ENCODE measurements at places on chromosomes 2 and 18.

DNA sequence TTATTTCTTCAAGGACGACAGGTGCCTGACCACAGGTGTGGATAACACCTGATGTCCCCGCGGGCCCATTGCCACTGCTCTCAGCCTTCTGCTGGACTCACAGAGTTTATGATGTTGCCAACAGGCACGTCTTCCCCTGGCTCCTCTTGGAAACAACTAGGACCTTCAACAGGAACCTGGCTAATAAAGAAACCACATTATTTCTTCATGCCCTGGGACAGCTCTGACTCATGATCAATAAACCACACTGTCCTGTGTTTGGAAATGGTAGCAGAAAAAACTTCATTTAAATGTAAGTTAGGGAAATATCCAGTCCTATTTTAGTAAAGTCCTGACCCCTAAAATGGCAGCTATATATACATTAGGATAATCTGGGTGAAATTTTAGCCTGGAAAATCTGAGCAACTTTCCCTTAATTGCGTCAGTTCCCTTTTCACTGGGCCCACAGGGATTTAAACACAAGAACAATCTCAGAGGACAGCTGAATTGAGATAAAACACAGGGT is 158.9 kb downstream of the VAPA start:
- no peak for DNase-seq

DNA sequence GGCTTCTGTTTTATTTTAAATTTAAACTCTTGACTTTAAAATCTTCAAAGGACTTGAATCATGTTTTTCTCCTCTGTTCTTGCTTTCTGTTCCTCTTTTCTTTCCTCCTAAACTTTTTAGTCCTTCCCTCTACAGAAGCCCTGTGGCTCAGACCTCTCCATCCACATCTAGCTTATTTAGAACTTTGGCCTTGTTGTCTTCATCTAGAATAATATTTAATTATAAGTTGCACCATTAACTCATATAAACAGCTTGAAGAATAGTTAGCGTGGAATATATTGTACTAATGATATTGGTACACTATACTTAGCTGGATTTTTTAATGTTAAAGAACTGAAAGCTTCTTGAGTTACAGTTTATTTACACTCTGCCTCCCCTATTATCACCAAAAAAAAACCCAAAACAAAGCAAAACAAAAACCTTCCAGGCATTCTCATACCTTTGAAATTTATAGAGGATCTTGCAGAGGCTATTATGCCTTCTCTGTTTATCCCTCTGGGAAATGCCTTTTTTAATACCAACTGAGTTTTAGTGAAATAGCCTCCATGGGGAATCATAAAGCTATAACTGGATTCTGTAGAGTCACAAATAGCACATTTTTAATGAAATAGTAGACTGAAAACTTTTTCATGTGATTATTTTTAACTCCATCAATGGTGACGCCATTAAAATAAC is 9.2 kb upstream of the CCDC141 start:
- DNase-seq, result no peak

GRCh38 chr18:41372046-41372665 is 582.9 kb upstream of the PIK3C3 start:
- no peak for DNase-seq

DNA sequence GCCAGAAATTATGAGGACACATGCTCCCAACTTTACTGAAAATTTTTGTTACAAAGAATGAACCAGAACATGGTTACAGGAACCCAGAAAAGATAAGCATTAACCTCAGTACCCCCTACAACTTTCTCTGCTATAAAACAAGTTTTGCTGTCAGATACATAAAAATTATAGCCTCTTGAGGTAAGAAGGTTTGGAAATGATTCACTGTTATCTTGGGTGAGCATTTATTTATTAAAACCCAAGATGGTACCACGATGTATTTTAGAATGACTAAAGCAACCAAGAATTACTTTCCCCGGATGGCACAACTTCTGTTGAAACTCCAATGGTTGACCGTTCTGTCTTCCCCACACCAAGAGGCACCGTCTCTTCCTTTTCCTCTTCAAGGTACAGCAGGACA is 72.9 kb downstream of the RBMS1 start:
- no peak for DNase-seq

GRCh38 chr2:54815148-54815539 is 91.7 kb downstream of the EML6 start:
- no peak for DNase-seq

DNA sequence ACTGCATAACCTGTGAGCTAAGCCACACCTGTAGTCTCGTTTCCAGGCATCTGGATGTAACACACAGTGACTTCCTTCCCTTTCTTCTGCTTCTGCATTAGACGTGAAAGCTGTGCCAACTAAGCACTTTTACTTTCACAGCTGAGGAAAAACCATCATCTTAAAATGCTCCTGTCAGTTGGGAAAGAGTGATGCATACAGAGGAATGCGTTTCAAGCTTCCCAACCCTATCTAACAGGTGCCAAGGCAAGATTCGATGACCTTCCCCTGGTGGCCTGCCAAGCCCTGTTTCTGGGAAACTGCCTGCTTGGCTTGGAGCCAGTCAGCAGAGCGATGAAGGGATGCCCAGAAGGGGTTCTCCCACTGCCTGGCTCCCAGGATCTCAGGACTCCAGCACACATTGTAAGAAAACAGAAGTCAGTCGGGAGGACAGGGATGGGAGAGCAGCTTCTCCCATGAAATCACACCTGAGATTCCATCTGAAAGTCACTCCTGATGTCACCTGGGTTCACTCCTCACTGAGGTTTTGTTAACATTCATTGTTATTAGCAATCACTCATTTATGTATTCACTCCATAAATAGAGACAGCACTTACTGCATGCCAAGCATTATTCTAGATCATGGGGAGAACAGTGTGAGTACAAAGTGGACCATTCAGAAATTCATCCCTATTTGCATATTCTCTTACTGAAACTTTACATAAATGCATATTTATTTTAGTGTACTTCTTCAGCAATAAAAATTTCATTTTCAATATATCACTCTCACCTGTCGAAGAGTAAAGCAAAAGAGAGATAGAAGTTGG is 64.1 kb downstream of the DTNA start:
- no peak for DNase-seq

DNA sequence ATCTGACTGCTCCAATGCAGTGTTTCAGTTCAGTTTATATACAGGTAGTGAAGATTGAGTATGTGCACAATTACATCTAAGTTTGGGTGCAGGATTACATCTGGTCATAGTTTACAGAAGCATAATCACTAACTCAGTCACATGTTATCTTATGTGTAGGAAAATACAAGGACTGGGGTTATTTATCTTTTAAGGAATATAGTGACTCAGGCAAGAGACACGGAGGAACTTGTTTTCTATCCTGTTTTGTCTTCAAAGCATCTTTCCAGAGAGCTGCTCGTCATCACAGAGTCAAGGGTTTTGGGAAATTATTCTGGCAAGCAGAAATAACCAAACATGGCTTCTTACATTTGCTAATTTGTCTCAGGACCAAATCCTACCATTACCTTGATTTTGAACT is 1371.5 kb upstream of the TMEFF2 start:
- no peak for DNase-seq

DNA sequence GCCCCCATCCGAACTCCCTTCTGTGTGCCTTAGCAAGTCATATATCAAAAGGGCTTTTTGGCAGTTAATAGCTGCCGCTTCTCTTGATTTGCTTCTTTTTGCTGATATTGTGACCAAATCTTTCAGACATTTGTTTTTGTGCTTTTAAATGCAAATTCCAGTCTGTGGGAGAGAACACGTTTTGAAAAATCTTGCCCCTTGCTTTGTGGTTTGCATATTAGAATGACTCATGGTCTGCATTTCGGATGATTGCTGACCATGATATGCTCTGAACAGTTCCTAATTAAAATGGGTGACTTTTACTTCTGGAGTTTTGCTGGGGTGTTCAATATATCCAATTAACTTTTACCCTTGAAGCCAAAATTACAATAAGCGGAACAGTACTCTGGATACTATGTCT is 58.2 kb upstream of the ST6GAL2 start:
- no peak for DNase-seq

- no peak for DNase-seq
Observed at GRCh38 chr18:74976331-74976909, 232.5 kb downstream of the PTGR3 start.

- no peak for DNase-seq
Observed at GRCh38 chr2:9249020-9249800, 42.6 kb downstream of the ASAP2 start.

DNA sequence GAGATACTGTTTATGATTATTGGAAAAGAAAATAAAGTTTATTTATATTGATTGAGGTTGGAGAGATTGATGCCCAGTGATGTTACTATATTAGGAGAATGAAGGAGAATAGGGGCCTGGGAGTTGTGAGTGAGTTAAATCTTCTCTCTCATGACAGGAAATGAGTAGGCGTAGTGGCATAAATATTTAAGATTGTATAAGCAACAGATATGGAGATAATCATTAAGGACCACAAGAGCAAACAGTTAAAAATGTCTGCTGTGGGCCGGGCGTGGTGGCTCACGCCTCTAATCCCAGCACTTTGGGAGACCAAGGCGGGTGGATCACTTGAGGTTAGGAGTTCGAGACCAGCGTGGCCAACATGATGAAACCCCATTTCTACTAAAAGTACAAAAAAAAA is 62.7 kb downstream of the PTRHD1 start:
- no peak for DNase-seq

DNA sequence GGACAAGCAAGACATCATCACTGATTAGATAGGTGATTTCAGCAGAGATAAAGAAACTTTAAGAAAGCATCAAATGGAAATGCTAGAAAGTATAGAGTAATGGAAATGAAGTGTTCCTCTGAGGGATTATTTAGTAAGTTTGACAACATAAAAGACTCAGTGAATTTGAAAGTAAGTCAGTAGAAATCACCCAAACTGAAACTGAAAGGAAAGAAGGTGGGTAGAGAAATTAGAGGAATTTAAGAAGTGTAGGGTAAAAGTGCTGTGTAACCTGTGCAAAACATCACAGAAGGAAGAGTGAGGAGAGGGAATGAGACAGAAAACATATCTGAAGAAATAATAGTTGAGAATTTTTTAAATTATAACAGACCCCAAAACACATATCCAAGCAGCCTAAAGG is 343.1 kb downstream of the CBLN2 start:
- no peak for DNase-seq

DNA sequence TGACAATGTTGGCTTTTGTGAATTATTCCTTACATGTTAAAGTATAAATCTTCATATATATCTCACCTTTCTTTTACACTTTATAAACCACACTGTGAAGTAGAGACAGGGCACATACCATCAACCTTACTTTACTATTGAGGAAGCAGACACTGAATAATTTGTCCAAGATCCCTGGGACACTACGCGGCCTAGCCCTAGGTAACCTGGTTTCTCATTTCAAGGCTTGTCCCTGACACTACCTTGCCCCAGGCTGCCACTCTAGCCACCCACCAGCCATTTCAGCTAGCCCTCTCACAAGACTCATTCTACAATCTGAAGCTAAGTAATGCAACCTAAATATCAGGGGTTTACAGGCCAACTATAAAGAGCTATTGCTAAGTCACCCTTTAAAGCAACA is 26.7 kb downstream of the CCDC93 start:
- no peak for DNase-seq

GRCh38 chr2:58107803-58108710 is 61.5 kb downstream of the VRK2 start:
- DNase-seq, result no peak

GRCh38 chr2:40240070-40240469 is 211.8 kb downstream of the SLC8A1 start:
- no peak for DNase-seq

DNA sequence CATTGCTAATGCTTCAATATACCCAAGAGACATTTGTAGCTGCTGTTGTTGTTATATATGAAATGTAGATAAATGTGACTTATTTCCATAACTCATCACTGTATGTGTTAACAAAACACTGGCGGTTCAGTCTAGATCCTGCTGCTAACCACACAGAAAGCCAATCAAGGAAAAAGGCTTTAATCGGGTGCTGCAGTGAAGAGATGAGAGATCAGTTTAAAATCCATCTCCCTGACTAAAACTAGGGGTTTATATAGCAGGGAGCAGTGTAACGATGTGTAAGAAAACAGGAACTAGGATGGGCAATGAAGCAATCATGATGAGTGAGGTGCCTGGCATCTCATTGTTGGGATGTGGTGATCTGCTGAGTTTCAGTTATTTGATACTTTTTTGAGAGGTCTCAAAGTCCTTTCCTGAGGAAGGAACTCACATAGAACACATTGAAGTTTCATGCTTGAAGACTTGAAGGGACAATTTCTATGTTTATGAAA is 677.7 kb upstream of the CDH7 start:
- no peak for DNase-seq

GRCh38 chr18:74508821-74509225 is 12.7 kb downstream of the CNDP2 start:
- DNase-seq, result no peak
